Activated CD8-positive, alpha-beta memory T cell treated with anti-CD3 and anti-CD28 coated beads, Interleukin-2, amount 10 ng/mL, durations not matched to agents 7 days and 5 days (primary cell): ENCODE measurements at places on chromosomes 12 and 14. TPM values are rescaled to one million over a fixed set of nuclear protein-coding genes. Genes with fewer than 3 reads are reported as not detected.

GRCh38 chr12:102675672-102676071, 195.3 kb upstream of the IGF1 start:
- H3K27ac ChIP-seq, result no peak overlapping the region
- H3K4me3 ChIP-seq, result no peak overlapping the region
- no peaks in the 10 kb centered on the region for H3K36me3 ChIP-seq
- no peaks in the 10 kb centered on the region for H3K27me3 ChIP-seq

- H3K4me3 ChIP-seq, result no peak overlapping the region
- no peak overlapping the region for H3K27ac ChIP-seq
- H3K27me3 ChIP-seq, result no peaks in the 10 kb centered on the region
Measured at GRCh38 chr12:132267873-132268272, 61.5 kb downstream of the GALNT9 start.

GRCh38 chr12:124564232-124564958, 3.0 kb downstream of the NCOR2 start:
- no peak overlapping the region for H3K27ac ChIP-seq
- no peak overlapping the region for H3K4me3 ChIP-seq
- H3K4me1 ChIP-seq, result peaks cover 8% of the 10 kb centered on the region
- no peaks in the 10 kb centered on the region for H3K27me3 ChIP-seq
- H3K36me3 ChIP-seq, result no peaks in the 10 kb centered on the region
- DNase-seq, result no peak

GRCh38 chr14:77324289-77324688, 3.5 kb downstream of the GSTZ1 start:
- H3K4me1 ChIP-seq, result peaks cover 18% of the 10 kb centered on the region
- DNase-seq, result no peak
- H3K36me3 ChIP-seq, result no peaks in the 10 kb centered on the region
- H3K4me3 ChIP-seq, result no peak overlapping the region
- H3K27ac ChIP-seq, result no peak overlapping the region

GRCh38 chr12:29223956-29224543, 75.0 kb downstream of the FAR2 start:
- H3K4me3 ChIP-seq, result no peak overlapping the region
- no peaks in the 10 kb centered on the region for H3K27me3 ChIP-seq
- H3K4me1 ChIP-seq, result no peaks in the 10 kb centered on the region
- H3K27ac ChIP-seq, result no peak overlapping the region

Gene INF2
- total RNA-seq, result 63.6 TPM
